Activated T-helper 1 cell treated with anti-CD3 and anti-CD28 coated beads, Interleukin-2, amount 50 U/mL, for 16 hours (primary cell): ENCODE measurements at places on chromosomes 2 and 18.

- DNase-seq = no peak
These were observed 93.1 kb downstream of the INPP5D start for GRCh38 chr2:233153146-233153798.

DNA sequence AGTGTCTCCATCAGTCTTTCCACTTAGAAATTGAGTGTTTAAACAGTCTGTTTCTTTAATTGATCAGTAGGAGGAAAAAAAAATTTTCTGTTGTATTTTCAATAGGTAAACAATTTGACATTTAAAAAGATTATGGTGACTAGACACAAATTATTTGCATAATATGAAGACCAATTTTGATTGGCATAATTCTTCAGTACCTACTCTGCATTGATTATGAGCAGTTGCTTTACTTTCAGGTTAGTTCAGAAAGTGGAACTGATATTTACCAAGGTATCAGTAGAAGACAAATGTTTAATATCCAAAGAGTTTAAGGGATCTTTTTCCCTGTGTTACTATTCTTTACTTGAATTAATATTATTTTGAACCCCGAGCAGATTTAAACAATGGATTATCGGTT, 2.6 kb downstream of the ADAM23 start:
- no peak for DNase-seq

DNA sequence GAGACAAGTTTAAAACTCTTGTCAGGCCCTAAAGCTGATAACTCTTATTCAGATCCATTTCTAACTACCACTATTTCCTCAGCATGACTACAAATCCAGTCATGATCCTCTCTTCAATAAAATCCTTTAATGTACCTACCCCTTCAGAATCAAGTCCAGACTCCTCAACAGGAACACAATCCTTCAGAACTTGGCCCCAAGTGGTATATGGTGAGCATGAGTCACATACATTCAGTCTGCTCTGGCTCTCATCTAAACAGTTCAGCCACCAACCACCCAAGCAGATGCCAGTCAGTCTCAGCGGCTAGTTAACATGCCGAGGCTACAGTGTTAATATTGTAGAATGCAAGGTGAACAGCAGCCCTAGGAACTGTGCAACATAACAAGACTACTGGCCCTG, 9.7 kb downstream of the LMAN2L start:
- DNase-seq = no peak

DNA sequence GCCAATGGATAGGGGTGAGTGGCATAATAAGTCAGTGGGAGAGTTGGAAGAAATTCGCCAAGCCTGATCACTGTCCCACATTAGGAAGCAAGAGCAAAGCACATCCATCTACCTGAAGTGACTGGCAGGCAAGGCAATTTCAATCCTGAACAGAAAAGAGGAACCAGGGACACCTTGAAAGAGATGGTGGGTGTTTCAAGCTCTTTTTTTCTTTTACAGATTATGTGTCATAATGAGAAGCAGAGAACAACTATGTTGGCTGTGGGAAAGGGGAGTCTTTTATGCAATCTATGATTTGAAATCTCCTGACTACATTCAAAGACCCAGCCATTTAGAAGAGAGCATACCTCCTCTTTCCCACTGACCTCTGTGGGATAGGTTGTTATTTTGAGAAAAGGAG, 63.5 kb downstream of the TGIF1 start:
- DNase-seq = no peak

- no peak for DNase-seq
These were observed 30.6 kb upstream of the SOCS6 start for GRCh38 chr18:70258243-70258642.

GRCh38 chr18:3998698-3999333, 456.3 kb downstream of the DLGAP1 start:
- no peak for DNase-seq

DNA sequence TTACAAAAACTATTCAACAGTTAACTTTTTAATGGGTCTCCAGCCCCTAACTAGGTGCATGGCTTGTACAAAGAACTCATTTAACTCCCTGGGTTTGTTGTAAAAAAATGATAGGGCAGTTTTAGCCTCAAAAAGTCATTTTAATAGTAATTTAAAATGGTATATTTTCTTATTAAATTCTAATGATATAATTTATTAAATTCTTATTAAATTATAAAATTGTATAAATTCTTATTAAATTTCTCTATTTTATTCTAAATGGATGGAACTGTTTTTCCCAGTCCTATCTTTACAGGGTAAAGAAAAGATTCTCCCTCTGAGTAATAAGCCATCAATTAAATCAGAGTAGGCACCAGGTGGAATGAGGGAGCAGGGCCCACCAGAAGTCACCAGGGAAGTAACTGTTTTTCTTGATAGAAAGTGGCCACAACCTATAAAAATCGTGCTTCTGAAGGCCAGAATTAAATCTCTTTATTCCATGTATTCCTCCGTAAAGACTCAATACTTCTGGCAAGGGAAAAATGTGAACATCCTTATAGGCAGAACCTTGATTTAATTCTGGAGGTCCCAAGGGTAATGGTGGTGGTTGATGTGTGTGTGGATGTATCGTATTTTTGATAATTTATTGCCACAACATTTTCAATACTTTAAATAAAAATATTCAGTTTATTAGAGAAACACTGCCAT, 814 bp downstream of the FKBP7 start:
- DNase-seq = no peak

DNA sequence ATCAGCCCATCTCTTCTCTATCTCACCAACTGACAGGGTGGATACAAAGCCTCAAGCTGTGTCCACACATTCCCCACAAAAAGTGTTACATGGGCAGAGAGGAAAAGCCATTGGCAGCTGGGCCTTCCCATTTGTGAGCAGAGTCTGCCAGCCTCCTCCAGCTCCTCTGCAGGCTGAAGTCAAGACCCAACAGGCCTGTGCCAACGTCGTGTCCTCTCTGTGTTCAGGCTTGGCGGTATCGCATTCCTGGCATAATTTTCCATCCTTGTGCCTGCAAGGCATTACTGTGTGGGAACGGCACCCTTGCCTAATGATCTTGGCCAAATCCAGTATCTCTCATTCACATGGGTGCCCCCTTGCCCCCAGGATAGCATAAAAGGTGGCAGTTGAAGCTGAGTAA, 41.5 kb upstream of the APCDD1 start:
- DNase-seq = no peak

DNA sequence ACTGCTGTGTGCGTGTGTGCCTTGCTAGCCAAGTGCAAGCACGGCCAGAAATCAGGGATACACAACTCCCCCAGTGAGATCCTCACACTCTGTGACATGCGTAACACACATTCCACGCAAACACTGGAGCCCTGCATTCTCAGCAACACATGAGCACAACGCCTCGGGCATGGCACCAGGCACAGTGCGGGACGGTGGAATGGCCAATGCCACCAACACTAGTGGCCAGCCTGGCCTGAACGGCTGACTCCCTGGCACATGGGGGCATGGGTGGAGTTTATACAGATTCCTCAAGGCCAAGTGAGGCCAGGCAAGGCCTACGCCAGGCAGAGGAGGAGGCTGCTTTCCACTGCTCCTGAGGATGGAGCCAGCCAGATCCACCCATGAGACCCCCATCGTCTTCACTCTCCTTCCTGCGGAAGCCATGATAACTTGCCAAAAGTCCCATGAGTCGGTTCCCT, 56.2 kb downstream of the ANKMY1 start:
- no peak for DNase-seq

GRCh38 chr2:228649447-228649846, 468.0 kb upstream of the SPHKAP start:
- DNase-seq = no peak

DNA sequence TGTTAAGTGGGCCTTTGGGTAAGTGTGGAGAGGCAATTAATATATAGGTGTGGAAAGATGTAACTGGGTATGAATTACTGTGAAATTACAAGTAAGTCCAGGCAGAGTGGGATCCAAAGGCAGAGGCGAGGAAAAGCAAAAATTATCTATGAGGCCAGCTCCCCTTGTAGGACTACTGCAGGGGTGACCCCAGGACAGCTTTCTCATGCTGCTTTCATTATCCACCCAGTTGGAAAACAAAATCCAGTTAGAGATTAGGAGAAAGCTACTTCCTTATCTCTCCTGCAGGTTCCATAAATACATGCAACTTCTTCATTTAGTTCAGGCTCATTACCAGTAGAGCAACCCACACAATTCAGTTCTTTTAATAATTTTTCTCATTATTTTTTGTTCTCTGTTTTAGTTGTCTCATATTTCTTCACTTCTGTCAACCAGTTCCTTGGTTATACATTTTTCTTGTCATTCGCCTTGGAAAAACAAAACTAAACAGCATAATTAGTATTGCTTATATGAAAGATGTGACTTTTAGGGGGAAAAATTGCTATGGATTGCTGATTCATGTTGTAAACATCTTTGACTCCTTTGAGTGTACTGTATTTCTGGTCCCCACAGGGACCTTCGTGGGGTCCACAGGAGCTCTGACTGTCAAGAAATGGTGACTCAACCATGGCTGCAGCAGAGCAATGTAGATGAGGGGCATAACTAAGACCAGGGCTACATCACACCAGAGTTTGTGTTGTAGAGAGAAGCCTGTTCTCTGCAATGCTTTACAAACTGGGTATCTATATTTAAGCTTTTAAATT, 110.4 kb upstream of the PARD3B start:
- no peak for DNase-seq

GRCh38 chr2:152028182-152028862, 70.5 kb downstream of the CACNB4 start:
- no peak for DNase-seq

- DNase-seq = no peak
These were observed 41.1 kb downstream of the LDAH start for GRCh38 chr2:20781656-20782265.

- no peak for DNase-seq
These were observed 92.1 kb downstream of the SH3BP4 start for GRCh38 chr2:235043762-235044500.

DNA sequence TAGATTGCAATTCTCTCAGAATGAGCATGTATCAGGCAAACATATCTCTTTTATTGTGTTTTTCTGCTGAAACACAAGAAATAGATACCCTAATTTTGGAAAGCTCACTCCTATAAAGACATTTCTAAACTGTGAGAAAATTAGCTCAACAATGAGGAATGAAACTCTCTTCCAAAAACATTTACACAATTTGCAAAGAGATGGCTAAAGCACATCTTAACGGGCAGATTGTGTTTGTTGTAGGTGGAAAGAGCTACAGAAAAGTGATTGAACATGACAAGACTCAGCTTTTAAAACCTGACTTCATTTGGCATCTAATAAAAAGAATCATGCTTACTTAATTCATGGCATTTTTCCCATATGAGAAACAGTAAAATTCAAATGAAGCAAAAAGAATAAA, 175.0 kb upstream of the SLC39A10 start:
- DNase-seq = no peak

DNA sequence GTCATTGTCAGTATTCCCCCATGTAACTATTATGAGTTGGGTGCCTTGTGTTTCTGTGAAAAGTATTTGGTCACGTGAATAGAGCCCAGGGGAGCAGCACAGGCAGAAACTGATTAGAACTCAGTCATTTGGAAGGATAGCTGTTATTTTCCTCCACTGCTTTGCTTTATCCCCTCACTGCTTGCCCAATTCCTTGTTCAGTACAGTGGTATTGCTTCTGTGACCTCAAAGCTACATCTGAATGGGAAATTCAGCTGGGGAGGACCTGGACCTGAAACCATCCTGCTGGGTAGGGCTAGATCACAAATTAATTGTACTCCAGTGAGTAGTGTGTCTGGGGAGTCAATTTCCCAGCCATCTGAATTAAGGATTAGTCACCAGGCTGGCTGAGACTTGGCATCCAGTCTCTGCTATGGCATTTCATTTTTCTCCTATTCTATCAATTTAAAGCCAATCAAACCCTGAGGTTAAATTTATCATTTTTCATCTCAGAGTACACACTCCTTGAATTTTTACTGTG, 1231.6 kb upstream of the GYPC start:
- DNase-seq = no peak

DNA sequence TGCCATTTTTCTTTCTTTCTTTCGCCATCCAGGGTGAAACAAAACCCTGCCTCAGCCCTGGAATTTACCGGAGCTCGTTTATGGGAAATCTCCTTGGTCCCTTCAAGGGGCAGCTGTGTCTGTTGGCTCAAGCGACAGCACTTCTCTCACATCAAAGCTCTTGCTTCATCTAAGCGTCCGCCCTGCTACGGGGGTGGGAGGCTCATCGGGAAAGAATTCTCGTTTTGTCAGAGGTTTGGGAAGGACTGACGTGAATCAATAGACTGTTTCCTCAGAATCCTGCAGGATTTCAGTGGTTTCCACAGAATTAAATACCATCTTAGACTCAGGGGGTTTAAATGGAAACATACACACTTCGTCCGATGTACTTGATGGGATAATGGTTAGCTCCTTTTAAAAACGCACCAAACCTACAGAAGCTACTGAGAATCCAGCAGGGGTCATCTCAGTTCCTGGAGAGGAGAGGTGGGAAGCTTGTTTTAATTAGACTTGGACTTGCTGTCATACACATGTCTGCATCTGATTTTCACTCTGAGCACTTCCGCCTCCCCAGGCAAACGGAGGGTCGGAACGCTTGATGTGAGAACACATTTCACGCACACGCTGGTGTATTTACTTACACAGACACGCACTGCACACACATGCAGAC, 91.6 kb downstream of the ASB1 start:
- DNase-seq = no peak

GRCh38 chr2:165448406-165448805, 21.1 kb upstream of the CSRNP3 start:
- DNase-seq = no peak

- DNase-seq = no peak
These were observed 59.0 kb upstream of the ZNF396 start for GRCh38 chr18:35436076-35436649.

DNA sequence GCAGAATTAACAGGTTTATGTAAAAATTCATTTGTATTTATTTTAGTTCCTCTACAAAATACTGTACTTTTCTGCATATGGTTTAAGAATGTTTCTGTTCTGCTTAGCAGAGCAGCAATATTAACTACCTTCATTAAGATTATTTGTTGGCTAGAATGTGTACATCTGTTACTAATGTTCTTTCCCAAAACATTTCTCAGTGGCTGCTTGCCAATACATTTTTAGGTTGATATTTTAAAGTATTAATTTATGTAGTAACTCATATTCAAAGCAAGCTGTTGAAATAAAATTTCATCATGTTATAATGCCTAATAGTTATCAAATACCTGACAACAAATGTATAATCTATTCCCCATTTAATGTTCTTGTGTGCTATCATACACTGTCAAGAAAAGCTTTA, 40.3 kb downstream of the PRKD3 start:
- no peak for DNase-seq

GRCh38 chr2:64386676-64387075, 67.3 kb upstream of the LGALSL start:
- DNase-seq = no peak

DNA sequence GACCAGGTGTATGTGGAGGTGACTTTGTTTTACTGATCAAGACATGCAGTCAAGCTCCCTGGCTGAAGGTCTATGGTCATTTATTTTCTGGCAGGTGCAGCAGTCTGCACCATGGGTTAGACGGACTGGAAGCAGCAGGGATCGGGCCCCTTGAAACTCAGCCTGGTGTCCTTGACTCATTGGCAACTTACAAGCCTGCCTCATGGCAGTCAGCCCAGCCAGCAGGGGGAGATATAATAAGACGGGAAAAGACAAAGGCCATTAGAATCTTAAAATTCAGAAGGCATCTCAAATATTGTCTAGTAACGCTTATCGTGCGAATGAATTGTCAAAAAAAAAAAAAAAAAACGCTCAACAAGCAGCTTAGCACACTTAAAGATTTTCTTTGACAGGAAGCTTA, 308.2 kb downstream of the EN1 start:
- DNase-seq = no peak

- DNase-seq = no peak
These were observed 46.9 kb downstream of the GEMIN6 start for GRCh38 chr2:38824906-38825305.

GRCh38 chr18:54117853-54118773, 106.4 kb downstream of the MBD2 start:
- DNase-seq = no peak
